ENCODE measurements at places on chromosomes 6 and 20.

- no peak for DNase-seq
Measured at GRCh38 chr6:163128324-163128723, 286.2 kb upstream of the QKI start.

DNA sequence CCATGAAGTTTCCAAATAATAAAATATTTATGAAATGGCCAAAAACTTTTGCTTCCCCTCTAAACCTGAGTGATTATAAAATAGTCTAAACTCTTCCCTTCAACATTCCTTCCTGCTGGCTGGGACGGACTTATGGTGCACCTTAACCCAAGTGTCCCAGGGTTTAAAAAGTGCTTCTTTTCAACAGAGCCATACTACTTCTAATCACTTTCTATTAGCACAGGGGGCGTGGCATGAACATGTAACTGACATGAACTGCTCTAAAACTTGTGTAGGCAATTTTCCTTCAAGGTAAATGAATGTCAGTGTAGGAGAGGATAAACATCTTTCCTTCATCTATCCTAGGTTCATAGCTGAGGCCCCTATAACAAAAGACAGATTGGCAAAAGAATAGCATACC lies 163.6 kb upstream of the RIMS1 start:
- DNase-seq, result no peak

DNA sequence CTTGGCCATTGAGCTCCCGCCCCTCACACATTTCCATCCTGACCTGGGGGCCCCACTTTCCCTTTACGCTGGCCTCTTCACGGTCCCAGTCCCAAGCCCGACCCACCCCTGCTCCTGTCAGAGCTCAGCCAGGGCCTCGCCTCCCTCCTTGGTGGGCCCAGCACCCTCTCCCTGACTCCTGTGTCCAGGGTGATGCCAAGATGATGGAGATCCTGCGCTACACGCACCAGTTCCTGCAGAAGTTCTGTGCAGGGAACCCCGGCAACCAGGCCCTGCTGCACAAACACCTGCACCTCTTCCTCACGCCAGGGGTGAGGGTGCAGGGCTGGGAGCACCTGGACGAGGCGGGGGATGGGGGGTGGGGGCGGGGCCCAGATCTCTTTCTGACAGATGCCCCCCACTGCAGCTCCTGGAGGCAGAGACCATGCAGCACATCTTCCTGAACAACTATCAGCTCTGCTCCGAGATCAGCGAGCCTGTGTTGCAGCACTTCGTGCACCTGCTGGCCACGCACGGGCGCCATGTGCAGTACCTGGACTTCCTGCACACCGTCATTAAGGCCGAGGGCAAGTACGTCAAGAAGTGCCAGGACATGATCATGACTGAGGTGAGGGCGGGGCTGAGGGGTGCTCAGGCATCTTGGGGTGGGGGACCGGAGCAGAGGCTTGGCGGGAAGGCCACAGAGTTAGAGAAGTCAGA lies 33.1 kb downstream of the UQCC2 start:
- no peak for DNase-seq

GRCh38 chr20:49583669-49584417 lies 15.9 kb upstream of the PTGIS start:
- DNase-seq, result no peak

- no peak for DNase-seq
Measured at GRCh38 chr6:41697861-41698781, 37.3 kb downstream of the TFEB start.

DNA sequence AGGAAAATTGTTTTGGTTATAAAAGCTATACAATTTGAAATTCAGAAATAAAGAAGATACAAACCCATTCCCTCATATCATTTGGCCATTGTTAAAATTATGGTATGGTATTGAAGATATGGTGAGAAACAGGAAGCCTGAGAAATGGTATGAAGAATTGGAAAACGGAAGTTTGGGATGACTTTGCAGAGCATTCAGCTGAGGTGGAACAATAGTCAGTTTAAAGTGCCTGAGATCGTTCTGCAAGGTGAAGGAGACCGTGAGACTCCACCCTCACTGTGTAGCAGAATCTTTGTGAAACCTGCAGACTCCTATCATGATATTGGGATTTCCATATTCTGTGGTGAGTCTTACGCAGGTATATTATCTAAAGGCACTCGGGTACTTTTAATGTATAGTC lies 97.3 kb downstream of the ADGRB3 start:
- DNase-seq, result no peak

DNA sequence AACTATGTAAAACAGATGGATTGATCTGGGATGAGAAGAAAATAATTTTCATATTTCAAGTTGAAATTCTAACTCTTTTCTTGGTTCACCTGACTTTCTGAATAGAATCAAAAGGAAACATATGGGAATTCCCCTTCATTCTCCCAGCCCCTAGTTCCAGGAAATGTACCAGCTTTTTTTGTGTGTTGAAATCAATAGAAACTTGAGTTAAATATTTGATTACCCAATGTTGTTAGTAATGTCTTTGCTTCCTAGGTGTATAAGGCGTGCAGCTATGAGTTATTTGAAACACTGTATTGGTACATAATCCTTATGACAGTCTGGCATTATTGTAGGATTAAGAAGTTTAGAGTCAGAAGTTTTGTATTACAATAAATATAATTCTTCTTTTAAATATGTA lies 21.5 kb downstream of the VNN2 start:
- DNase-seq, result no peak

DNA sequence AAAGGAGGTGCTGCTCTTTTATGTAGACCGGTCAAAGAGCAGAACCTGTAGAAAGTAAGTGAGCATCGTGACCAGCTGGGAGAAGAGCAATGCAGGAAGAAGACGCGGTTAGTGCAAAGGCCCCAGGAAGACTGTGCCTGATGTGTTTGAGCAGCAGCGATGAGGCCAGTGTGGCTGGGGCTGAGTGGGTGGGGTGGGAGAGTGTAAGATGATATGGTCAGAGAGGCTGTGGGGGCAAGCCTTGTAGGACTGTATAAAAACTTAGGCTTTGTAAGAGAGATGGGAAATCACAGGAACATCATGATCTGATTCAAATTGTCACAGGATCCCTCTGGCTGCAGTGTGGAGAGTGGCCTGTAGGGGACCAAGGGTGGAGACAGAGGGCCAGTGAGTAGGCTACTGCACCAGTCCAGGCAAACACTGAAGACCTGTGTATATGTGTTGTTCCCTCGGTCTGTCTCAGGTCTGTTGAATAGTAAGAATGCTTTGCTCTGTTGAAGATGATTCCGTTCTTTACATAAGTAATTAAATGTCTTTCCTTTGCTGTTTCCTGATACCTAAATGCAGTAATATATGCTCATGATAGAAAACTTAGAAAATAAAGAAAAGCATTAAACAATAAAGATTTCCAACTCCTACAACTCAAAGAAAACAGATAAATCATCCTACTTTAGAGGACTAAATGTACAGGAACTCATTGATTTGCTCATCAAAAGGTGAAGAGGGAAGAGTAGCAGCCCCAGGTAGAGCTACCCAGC lies 23.6 kb upstream of the WFDC2 start:
- no peak for DNase-seq

- peak; percentile 25 for DNase-seq
Measured at GRCh38 chr20:63698739-63699465, 2.5 kb downstream of the TNFRSF6B start.

DNA sequence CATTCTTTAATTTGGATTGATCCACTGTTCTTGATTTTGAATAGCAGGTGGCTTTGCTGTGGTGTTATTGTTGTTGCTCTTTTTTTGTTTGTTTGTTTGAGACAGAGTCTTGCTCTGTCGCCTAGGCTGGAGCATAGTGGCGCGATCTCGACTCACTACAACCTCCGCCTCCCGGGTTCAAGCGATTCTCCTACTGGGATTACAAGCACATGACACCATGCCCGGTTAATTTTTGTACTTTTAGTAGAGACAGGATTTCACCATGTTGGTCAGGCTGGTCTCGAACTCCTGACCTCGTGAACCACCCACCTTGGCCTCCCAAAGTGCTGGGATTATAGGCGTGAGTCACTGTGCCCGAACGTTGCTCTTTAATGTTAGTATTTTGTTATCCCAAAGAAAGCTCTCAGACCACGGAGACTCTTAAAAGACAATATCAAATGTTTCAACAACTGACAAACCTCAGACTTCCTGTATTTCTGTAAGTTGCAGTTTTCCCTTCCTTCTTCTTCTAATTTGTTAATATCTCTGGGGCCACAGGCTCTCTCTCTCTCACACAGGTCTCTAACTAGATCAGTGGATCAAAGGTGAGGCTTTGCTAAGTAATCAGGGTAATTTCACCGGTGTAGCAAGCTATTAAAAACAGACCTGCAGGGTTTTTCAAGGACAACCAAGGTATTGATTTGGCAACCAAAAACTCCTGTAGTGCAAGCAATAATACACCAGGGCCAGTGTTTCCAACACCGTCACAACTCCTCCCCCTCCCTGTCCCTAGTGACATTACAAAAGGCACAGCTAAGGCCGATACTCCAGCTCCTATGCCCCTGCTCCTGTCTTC lies 48.8 kb upstream of the ZNF217 start:
- peak; percentile 59 for DNase-seq

- DNase-seq, result no peak
Measured at GRCh38 chr6:125658759-125659431, 90.5 kb upstream of the HEY2 start.

GRCh38 chr6:74585753-74586152 lies 620.1 kb downstream of the COL12A1 start:
- no peak for DNase-seq

DNA sequence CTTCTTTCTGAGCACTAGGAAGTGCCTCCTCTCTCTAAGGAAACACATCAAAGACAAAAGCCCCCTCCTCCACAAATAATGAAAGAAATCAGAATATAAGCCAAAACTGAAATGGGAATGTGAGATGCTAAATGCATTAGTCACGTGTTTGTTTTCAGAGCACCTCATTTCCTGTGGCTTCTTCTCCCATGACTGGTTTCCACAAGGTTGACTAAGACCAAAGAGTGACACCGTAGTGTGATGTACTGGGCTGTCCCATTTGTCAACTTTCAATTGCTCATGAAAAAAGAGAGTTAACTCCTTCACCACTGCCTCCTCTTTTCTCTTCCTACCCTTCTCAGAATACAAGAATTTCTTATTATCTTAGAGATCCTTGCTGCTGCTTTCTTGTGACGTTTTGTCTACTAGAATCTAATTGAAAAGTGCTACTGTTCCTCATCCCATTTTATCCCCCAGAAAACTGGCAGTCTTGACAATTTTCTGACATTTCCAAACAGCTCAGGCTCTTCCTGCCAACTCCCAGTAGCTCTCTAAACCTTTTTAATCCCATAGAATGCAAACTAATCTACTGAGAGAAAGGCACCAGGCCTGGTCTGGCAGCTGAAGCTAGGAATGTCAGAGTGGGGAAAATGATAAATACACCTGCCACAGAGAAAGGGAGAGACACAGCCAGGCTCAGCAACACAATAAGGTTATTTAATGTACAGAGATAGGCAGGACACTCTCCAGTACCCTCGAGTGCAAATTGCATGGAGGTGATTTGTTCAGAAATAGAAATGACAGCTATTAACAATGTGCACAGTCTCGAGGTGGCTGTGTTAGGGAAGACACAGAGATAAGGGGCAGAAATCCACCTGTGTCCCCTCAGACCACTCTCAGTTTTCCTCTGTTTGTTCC lies 671.7 kb upstream of the NRSN1 start:
- DNase-seq, result no peak

DNA sequence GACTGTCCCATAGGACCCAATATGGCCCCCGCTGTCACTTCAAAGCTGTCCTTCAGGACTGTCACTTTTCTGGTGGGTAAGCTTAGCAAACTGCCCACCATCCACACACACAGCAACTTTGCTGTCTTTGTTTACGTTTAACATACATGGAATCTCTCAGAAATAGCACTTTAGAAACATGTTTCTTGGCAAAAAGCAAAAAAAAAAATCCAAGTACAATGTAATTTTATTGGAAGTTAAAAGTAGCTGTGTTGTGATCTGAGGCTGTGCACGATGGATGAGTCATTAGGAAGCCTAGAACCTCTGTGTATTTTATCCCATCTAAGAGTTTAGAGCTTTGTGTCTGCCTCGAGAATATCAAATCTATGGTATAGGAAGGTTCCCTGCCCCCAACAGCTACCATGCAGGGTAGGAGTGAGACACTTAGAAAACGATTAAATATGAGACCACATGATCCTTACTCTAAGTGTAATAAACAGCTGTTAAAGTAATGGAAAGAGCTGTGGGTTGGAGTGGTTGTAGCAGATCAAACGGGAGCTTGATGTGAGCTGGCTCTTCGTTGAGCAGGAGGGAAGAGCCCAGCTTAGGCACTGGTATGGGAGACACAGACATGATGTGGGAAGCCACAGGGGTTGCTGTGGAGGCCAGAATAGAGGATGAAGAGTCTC lies 119.5 kb downstream of the PLEKHG1 start:
- DNase-seq, result no peak

DNA sequence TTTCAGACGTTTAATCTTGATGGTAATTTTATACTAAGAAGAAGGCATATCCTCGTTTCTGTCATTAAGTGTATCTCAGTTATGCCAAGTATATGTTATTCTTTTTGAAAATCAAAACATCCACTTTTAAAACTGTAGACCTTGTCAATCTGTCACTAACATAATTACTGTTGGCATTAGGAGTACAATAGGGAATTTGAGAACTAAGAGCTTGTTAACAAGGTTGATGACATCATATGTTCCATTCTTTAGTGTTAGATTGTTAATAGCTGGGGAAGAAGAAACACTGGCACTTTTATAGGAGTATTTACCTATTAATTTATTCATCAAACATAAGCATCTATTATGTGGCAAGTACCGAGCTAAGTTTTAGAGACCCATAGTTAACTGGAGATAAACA lies 76.2 kb downstream of the MAP3K4 start:
- DNase-seq, result no peak

DNA sequence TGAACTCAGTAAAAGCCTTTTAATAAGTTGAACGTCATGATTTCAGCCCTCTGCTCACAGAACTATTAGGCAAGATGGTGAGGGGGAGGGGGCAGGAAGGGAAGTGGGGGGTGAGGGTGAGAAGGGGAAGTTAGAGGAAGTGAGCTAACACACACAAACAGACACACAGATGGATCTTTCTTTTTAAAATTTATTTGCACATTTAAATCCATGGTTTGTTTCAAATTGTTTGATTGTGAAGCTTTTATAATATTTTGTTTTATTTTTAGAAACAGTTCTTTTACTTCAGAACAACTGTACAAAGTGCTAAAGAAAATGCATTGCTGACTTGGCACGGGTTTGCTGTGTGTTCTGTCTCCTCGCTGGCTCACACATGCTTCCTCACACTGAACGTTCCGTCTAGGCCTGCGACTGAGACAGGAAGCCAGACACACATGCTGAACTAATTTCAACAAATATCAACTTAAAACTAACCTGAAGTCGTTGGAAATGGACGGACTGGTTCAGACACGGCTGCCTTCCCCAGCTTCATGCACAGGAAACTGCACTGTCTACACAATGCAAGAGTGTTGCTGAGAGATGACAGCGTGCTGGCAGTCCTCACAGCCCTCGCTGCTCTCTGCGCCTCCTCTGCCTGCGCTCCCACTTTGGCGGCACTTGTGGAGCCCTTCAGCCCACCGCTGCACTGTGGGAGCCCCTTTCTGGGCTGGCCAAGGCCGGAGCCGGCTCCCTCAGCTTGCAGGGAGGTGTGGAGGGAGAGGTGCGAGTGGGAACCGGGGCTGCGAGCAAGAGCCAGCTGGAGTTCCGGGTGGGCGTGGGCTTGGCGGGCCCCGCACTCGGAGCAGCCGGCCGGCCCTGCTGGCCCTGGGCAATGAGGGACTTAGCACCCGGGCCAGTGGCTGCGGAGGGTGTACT lies 8.1 kb upstream of the ZBP1 start:
- peak; percentile 81 for DNase-seq

GRCh38 chr20:44135012-44135412 lies 52.0 kb downstream of the JPH2 start:
- no peak for DNase-seq

Measured in CD4-positive, alpha-beta T cell treated with Interleukin-6 at 100 ng/mL for 8 hours (primary cell).